ENCODE measurements at places on chromosomes 6 and 20. TPM values are rescaled to one million over a fixed set of nuclear protein-coding genes. Genes with fewer than 3 reads are reported as not detected.

The TCP11 gene
- 0.11 TPM for polyA plus RNA-seq

The ARG1 gene
- not detected for polyA plus RNA-seq

- DNase-seq: no peak
Measured at GRCh38 chr6:139368661-139369060, 5.8 kb downstream of the CITED2 start.

GRCh38 chr6:158816329-158816728, 2.8 kb downstream of the EZR start:
- DNase-seq: no peak

GRCh38 chr20:10469056-10469455, 34.0 kb downstream of the SLX4IP start:
- no peak for DNase-seq

DNA sequence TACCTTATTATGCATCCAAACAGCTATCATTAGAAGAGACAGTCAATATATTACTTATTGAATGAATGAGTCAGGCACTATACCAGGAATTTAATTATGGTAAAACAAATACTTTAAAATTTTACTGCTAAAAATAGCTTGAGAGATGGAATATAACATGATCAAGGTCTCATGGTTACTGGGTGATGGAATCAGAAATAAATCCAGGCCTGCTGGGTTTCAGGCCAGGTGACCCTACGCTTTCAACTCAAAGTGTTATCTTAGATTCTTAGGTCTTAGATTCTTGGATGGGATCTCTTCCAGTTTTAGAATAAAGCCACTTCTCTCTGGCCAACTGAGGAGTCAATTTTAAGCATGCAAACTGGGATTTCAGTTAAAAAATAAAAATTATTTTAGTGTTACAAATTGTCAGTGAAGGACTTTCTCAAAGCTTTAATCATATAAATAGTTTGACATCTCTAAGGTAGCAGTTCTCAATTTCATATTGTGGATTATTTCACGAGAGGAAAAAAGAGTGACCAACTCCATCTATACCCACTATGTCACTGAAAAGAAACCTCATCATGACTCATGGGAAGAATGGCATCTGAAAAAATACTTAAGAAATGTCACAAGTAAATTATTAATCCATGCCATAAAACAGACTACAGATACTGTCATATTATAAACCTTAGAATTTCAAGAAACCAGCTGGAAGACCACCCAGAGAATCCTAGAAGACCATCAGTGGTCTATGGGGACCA, 283.4 kb upstream of the RUNX2 start:
- DNase-seq: no peak

DNA sequence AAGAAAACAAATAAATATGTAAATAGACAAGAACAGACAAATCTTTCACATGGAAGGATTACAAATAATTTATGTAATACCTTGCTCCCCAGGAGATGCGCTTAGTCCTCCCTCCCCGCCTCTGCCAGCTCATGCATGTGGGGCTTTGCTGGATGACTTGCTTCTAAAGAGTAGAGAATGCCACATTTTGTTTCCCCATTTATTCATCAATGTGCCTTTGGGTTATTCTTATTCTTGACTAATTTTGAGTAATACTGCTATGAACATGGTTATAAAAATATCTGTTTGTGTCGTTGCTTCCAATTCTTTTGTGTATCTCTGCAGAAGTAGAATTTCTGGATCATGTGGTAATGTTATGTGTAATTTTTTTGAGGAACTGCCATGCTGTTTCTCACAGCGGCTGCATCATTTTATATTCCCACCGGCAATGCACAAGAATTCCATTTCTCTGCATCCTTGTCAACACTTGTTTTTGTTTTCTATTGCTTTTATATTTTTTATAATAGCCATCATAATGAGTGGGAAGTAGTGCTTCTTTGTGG, 23.8 kb upstream of the DUSP22 start:
- DNase-seq: no peak

GRCh38 chr6:151475653-151476523, 17.9 kb upstream of the CCDC170 start:
- peak; percentile 62 for DNase-seq

DNA sequence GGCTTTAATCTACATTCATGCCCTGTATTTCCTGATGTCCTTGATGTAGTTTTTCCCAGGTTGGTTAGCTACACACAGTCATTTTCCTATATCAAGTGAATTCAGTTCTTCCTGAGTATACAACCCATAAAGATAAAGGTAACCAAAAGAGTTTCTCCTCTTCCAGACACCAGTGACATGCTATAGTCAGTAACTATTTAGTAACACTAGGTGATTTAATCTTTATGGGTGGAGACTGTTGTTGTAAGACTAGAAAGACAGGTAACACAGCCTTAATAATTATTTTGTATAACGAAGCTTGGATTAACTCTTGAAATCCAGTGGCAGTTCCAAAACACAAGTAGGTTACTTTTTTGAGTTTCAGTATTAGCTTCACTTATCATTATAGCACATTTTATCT, 17.6 kb downstream of the MCUR1 start:
- no peak for DNase-seq

GRCh38 chr6:47321577-47321976, 11.9 kb upstream of the TNFRSF21 start:
- no peak for DNase-seq

DNA sequence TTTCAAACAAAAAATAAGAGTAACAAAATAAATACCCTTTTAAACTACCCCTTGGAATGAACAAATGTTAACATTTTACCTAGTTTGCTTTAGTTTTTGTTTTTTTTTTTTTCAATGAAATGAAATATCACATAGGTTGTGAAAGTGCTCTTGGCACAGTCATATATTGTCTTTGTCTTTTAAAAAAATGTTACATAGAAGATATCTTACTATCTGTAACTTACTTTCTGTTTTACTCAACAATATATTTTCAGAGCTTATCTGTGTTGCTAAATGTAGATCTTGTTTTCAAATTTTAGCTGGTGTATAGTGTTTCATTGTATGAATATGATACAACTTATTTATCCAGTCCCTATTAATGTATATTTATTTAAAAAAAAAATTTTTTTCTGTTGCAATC, 8.6 kb downstream of the CEP57L1 start:
- no peak for DNase-seq

DNA sequence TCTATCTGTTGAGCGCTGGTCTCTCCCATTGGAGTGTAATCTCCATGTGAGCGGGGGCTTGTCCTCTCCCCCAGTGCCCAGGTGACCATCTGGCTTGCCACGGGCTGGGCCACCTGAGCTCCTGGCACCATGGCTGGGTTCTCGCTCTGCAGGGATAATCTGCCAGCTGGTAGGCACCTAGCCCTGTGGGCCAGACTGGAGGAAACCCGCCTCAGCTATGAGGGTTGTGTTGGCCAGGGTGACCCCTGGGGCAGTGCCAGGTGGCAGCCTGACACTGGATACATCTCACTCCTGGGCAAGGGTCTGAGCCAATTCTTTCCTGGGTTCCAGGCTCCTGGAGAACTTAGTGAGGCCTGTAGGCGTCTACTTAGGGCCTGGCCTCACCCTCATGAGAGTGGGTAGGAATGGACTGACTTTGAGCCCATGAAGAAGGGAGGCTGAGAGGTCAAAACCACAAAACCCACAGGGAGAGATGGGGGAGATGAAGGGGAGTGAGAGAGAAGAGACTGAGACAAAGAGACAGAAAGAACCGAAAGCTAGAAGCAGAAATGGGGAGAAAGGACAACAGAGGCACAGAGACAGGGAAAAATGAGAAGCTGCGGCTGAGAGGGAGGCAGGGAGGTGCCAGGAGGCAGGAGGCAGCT, 5.8 kb upstream of the SLC52A3 start:
- no peak for DNase-seq
